ENCODE measurements at places on chromosomes 11 and 22.
A peak's percentile ranks its signal among the peaks of the same experiment; 100 is the strongest.

DNA sequence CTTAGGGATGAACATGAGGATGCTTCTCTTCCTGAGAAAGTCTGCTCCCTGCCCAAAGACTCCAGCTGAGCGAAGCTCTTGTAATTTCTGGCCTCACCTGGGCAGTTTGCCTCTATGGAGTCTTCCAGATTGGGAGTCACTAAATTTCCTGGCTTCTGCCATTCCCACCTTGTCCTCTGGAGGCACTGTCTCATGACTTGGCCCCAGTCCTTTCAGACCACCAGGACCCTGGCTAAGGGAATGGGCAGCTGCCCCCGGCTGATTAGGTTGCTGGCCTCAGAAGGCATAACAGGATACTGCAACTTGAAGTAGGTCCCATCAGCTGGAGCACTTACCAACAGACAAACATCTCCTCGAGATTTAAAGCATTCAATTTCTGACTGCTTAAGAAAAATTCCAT is 128.1 kb upstream of the SPON1 start:
- DNase-seq, result no peak

DNA sequence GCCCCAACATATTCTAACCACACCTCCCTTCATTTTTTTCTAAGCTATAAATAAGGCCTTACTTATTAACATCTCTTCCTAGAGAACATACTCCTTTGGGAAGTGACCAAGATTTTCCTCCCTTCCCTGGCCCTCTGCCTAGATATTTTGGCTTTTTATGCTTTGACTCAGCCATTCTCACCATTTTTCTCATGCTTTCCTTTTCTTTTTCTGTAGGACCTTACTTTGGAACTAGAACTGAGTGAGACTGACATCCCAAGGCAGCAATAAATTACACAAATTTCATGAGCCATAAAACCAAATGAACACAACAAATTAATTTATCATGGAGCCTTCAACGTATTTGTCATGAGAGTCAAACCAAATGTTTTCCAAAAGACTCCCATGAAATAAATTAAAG is 142.7 kb upstream of the CTSC start:
- no peak for DNase-seq

- peak; percentile 25 for DNase-seq
These were observed 1.3 kb downstream of the DENND5A start for GRCh38 chr11:9263840-9264315.

GRCh38 chr11:76239483-76240160 is 33.3 kb upstream of the WNT11 start:
- no peak for DNase-seq

DNA sequence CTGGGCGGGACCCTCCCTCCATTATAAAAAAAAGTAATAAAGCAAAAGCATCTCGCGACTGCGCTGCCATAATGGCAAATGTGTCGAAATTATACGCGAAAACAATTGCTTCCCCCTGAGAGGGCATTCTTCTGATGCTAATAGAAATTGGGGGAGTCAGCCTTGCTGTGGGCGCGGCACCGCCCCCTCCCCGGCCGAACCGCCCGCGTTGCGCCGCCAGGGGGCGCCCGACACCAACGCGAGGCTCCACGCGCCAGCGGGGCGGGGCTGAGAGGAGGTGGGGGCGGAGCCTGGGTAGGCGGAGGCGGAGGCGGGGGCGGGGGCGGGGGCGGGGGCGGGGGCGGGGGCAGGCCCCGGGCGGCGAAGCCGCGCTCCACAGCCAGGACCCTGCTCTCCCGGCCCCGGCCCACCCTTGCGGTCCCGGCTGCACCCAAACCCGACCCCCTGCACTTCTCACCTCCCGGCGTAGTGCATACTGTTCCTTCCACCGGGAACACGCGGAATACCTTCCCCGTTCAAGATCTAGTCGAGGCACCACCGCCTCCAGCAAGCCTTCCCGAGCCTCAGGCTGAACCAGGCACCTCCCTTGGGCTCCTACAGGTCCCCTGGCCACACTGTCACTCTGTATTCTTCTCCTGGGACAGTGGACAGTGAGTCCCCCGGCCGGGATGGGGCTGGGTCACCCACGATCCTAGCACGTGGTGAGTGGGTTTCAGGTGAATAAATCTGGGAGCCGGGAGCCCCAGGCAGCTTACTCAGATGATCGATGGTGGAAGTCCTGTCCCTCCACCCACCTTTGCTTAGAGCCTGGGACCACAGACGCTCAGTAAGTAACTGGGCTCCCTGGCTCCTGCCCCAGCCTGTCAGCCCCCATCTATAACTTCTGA is 15.5 kb upstream of the UPK3A start:
- peak; percentile 72 for DNase-seq

- no peak for DNase-seq
These were observed 110.8 kb downstream of the TEAD1 start for GRCh38 chr11:12784987-12785386.

- DNase-seq, result no peak
These were observed 9.2 kb upstream of the SCN4B start for GRCh38 chr11:118161786-118162185.

DNA sequence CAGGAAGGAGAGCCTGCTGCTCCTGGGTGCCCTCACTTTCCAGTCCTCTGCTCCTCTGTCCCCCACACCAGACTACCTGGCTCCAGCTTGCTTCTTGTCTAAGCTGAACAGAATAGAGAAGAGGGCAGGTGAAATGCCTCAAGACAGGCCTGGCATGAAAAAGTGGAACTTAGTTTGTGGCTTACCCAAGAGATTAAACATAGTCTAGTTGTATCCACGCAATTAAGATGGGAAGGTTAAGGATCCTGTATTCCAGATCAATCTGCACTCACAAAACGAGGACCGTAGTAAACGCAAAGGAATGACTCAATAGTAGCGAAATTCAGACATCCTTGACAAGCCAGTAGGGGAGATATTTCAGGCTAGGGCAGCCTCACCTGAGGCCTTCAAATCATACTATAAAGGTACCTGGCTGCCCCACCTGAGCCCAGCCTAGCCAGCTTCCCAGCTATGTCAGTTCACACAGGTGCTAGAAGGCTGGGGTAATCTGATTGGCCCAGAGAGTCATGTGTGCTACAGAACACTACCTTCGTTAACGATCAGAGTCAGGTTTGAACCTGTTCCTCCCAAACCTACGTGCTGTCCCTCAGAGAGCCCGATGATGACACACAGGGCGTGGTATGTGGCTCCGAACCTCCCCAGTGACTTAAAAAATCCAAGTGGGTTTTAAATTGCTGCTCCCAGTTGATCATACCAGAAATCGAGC is 46.5 kb downstream of the AHNAK start:
- DNase-seq, result no peak

DNA sequence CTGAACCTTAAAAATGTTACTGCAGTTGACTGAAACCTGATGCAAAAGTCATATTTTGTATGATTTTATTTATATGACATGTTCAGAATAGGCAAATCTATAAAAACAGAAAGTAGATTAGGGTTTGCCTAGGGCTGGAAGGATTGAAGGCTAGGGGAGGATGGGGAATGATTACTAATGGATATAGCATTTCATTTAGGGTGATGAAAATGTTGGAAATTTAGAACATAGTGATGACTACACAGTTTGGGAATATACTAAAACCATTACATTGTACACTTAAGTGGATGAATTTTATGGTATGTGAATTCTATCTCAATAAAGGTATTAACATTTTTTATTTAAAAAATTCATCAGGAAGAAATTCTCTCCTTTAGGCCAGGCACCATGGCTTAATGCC is 22.9 kb upstream of the PAFAH1B2 start:
- DNase-seq, result no peak

DNA sequence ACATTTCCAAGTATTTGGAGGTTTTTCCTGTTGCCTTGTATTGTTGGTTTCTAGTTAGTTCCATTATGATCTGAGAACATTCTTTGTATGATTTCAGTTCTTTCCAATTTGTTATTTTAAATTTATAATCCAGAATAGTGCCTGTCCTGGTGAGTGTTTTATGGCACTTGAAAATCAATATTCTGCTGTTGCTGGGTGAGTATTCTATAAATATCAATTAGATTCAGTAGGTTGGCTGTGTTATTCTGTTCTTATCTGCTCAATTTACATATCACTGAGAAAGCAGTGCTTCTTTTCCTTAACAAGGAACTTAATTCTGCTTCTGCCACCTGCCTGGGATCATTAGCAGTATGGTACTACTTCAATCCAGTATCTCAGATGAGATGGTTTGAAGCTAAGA is 123.5 kb downstream of the SNX19 start:
- DNase-seq, result no peak

GRCh38 chr11:96318399-96318798 is 24.6 kb downstream of the MAML2 start:
- DNase-seq, result no peak

- no peak for DNase-seq
These were observed 77.9 kb downstream of the KCNQ1OT1 start for GRCh38 chr11:2621894-2622293.

- no peak for DNase-seq
These were observed 80.6 kb upstream of the E2F8 start for GRCh38 chr11:19321351-19321750.

GRCh38 chr22:50481440-50482106 is at the start of gene ADM2:
Gene ADM2, plus strand, starts transcription at chr22:50481543. Its CDS starts 305 bp downstream, at chr22:50481848.
- peak; percentile 57 for DNase-seq

- no peak for DNase-seq
These were observed 411.3 kb upstream of the TENM4 start for GRCh38 chr11:79852176-79852575.

DNA sequence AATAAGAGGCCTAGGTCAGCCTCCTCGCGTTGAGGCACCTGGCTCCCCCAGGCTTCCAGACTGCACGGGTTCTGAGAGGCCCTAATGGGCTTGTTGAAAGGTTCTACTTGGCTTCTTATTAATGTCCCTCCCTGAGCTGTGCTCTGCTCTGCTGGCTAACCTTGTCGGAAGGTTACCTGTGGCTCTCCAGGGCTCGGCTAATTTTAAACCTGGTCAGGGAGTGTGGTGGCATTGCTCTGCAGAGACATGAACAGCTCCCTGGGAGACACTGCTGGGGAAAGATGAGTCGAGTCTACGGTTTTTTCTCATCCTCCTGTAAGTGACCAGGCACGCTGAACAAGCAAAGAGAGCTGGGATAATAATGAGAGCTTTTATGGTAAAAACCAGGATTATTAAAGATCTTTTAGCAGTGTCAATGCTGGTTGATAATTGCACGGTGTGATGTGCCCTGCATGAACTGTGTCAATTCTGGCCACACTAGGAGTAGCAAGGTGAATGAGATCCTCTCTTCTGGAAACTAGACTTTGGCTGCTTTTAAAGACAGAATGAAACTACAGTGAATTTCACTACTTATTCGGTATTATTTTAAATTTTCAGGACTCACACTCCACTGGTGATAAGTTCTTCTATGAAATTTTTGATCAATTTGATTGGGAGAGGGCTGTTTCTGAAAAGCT is 70.7 kb downstream of the TEAD1 start:
- no peak for DNase-seq
